ENCODE measurements at places on chromosomes 2 and 18.

GRCh38 chr2:49807689-49808088, 653.4 kb upstream of the FSHR start:
- H3K4me1 ChIP-seq, result no peaks in the 10 kb centered on the region
- no peak overlapping the region for H3K27ac ChIP-seq
- no peak overlapping the region for H3K4me3 ChIP-seq
- no peaks in the 10 kb centered on the region for H3K27me3 ChIP-seq
- H3K36me3 ChIP-seq, result no peaks in the 10 kb centered on the region

DNA sequence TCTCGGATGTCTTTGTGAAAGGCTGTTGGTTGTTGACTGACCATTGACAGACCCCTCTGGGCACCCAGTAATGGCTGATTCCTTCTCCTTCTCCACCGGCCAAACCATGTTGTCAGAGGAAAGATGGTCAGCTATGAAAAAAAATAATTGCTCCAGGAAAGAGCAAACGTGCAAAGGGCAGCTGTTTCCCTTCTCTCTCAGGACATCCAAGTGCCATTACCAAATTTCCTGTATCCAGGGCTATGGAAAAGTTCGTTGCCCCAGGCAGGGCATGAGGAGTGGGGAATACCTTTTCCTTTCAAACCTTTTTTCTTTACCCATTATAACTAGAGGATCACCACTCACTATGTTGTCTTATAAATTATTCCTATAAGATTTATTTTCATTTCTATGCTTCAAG, 321.5 kb upstream of the HNRNPA3 start:
- no peak overlapping the region for H3K27ac ChIP-seq
- no peak for DNase-seq
- peaks cover 5% of the 10 kb centered on the region for H3K27me3 ChIP-seq
- H3K36me3 ChIP-seq, result no peaks in the 10 kb centered on the region

- peak overlapping the region; percentile 95 for H3K27ac ChIP-seq
- peaks cover 5% of the 10 kb centered on the region for H3K36me3 ChIP-seq
- peak overlapping the region; percentile 17 for H3K4me3 ChIP-seq
- peaks cover 93% of the 10 kb centered on the region for H3K4me1 ChIP-seq
- peaks cover 28% of the 10 kb centered on the region for H3K27me3 ChIP-seq
Observed at GRCh38 chr2:136135921-136136906, 18.3 kb upstream of the CXCR4 start.

DNA sequence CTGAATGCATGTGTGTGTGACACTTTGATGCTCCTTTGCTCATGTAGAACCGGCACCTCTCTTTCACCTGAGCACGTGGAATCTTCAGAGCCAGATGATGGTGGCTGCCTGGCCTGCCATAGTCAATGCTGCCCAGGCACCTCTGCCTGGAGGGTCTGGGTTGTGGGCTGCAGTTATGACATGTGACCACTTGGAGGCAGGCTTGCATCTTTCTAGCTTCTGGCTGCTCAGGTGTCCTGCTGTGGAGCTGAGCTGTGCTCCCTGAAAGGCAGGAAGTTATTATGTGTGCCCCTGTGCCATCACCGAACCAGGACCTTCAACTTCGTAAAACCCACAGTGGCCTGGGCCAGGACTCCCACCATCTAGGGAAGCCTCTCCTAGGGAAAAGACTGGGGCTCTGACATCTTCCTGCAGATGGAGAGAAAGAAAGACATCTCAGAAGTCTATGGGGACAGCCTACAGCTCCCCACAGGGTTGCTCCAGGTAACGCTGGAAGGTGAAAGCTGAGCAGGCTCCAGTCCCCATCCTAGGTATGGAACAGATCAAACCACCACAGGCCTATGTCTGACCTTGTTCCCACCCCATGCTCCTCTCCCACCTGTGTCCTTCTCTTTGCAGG, 30.2 kb downstream of the PSD4 start:
- H3K27me3 ChIP-seq, result no peaks in the 10 kb centered on the region
- peak; percentile 84 for DNase-seq
- H3K36me3 ChIP-seq, result peaks cover 45% of the 10 kb centered on the region

GRCh38 chr2:74548285-74548899, 5.3 kb downstream of the LOXL3 start:
- H3K4me1 ChIP-seq, result peaks cover 18% of the 10 kb centered on the region
- H3K4me3 ChIP-seq, result peak overlapping the region; percentile 66
- no peak overlapping the region for H3K27ac ChIP-seq
- DNase-seq, result no peak

- peaks cover 14% of the 10 kb centered on the region for H3K27me3 ChIP-seq
- DNase-seq, result no peak
- H3K4me3 ChIP-seq, result no peak overlapping the region
- no peak overlapping the region for H3K27ac ChIP-seq
Observed at GRCh38 chr2:161273038-161273760, 35.0 kb upstream of the PSMD14 start.

- H3K27me3 ChIP-seq, result peaks cover 3% of the 10 kb centered on the region
- H3K4me1 ChIP-seq, result no peaks in the 10 kb centered on the region
- H3K36me3 ChIP-seq, result no peaks in the 10 kb centered on the region
- DNase-seq, result no peak
- H3K27ac ChIP-seq, result no peak overlapping the region
Observed at GRCh38 chr2:45055162-45055605, 45.9 kb upstream of the SIX2 start.

DNA sequence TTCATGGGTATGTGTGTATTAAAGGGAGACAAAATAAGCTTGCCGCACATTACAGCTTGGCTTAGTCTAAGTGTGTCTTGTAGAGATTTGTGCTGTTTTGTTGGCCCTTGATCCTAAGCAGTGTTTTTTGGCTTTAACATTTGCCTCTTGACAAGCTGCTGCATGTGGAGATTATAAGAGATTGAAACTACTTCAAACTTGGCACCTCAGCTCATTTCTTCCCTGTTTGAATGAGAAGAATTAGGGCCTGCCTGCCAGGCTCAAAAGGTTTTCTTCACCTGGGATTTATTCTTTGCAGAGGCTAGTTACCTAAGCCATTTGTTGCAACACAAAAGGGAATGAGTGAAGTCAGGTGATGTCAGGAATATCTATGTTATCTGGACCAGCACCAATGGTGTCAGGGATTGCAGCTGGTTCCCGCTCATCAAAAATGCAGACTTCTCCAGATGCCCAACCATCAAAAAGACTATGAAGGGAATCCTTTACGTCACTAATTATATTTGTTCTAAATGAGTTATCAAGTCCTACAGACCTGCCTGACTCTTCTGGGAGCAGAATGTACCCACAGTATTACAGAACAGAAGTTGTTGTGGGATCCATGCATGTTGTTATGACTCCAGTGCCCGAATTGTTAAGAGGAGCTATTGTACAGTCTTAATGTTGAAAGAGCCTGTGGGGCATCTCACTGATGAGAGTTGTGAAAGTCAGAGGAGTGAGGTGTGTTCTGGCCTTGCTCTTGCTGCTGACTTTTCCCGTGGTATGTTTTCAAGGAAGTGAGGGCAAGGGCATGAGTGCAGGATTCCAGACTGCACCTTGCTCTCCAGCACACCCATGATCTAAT, 31.0 kb downstream of the ABCA12 start:
- H3K27ac ChIP-seq, result no peak overlapping the region
- DNase-seq, result no peak
- no peaks in the 10 kb centered on the region for H3K4me1 ChIP-seq
- H3K27me3 ChIP-seq, result no peaks in the 10 kb centered on the region

- DNase-seq, result no peak
- peak overlapping the region; percentile 98 for H3K27ac ChIP-seq
- peaks cover 96% of the 10 kb centered on the region for H3K4me1 ChIP-seq
- no peak overlapping the region for H3K4me3 ChIP-seq
Observed at GRCh38 chr2:12504443-12504842, 212.3 kb upstream of the TRIB2 start.

- no peak overlapping the region for H3K27ac ChIP-seq
- no peak for DNase-seq
- no peak overlapping the region for H3K4me3 ChIP-seq
- H3K36me3 ChIP-seq, result peaks cover 1% of the 10 kb centered on the region
- peaks cover 4% of the 10 kb centered on the region for H3K4me1 ChIP-seq
Observed at GRCh38 chr2:20630967-20631366, 19.9 kb downstream of the HS1BP3 start.

- H3K27me3 ChIP-seq, result no peaks in the 10 kb centered on the region
- H3K4me3 ChIP-seq, result no peak overlapping the region
- no peaks in the 10 kb centered on the region for H3K4me1 ChIP-seq
- H3K36me3 ChIP-seq, result no peaks in the 10 kb centered on the region
- DNase-seq, result no peak
Observed at GRCh38 chr2:163255086-163255485, 416.5 kb upstream of the KCNH7 start.

DNA sequence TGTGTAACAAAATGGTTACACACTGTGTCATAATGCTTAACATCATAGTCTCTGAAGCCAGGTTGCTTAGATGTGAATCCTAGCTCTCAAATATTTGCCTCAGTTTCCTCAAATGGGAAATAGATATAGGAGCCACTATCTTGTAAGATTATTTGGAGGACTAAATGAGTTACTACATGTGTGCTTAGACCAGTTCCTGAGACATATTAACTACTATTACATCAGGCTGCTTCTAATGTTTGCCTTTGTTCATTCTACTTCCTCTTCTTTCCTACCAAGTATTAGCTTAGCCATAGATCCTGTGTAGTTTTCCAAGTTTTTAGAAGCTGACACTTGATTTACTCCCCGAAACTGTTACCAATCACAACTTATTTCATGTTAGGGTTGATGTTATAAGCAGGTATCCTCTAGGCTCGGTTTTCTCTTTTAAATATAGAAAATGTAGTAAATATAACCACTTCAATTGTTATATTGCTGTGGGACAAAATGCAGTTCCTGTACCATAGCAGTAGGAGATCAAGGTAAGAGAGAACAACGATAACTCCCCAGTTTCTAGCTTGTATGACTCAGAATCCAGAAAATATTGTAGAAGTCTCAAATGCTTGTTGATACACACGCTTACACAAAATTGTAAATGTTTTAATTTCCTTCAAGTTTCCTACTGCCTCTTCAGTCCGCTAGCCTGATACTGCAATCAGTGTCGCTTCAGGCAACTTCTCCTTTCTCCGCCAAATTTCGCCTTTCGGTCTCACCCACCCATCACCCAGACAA, 751 bp upstream of the DNAJC10 start:
- DNase-seq, result no peak
- no peak overlapping the region for H3K4me3 ChIP-seq
- H3K36me3 ChIP-seq, result no peaks in the 10 kb centered on the region
- peaks cover 9% of the 10 kb centered on the region for H3K4me1 ChIP-seq

GRCh38 chr2:46077522-46078107, 219.6 kb upstream of the EPAS1 start:
- H3K4me1 ChIP-seq, result peaks cover 7% of the 10 kb centered on the region
- H3K27ac ChIP-seq, result no peak overlapping the region
- no peaks in the 10 kb centered on the region for H3K27me3 ChIP-seq
- H3K4me3 ChIP-seq, result no peak overlapping the region

GRCh38 chr2:238325694-238326093, 5.4 kb downstream of the TRAF3IP1 start:
- no peak for DNase-seq
- no peak overlapping the region for H3K4me3 ChIP-seq
- no peaks in the 10 kb centered on the region for H3K27me3 ChIP-seq
- peaks cover 10% of the 10 kb centered on the region for H3K4me1 ChIP-seq
- no peak overlapping the region for H3K27ac ChIP-seq

DNA sequence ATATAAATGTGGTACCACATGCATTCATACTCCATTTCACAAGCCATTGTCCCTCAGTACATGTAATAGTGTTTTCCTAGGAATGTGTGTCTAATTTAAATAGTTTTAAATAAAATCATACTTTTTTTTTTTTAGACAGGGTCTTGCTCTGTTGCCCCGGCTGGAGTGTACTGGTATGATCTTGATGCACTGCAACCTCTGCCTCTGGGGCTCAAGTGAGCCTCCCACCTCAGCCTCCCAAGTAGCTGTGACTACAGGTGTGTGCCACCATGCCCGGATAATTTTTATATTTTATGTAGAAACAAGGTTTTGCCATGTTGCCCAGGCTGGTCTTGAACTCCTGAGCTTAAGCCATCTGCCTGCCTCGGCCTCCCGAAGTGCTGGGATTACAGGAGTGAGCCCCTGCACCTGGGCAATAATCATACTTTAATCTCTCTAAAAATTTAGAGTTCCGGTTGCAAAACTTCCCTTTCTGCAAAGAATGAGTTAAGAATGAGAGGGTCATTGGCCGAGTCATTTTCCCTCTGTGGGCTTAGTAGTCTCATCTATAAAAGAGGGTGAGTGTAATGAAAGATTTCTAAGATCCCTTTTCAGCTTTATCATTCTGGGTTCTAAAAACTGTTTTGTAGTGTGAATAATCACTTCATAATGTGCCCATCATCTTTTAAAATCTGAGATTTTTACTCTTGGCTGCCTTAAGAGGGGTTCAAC, 116.0 kb upstream of the PELI1 start:
- DNase-seq, result no peak
- peak overlapping the region; percentile 86 for H3K27ac ChIP-seq
- H3K4me1 ChIP-seq, result peaks cover 11% of the 10 kb centered on the region
- H3K4me3 ChIP-seq, result peak overlapping the region; percentile 61
- peaks cover 10% of the 10 kb centered on the region for H3K27me3 ChIP-seq

- H3K27ac ChIP-seq, result peak overlapping the region; percentile 30
- H3K4me1 ChIP-seq, result peaks cover 76% of the 10 kb centered on the region
- DNase-seq, result peak; percentile 22
- peaks cover 67% of the 10 kb centered on the region for H3K27me3 ChIP-seq
- peak overlapping the region; percentile 62 for H3K4me3 ChIP-seq
Observed at GRCh38 chr2:134670955-134671354, 47.8 kb downstream of the TMEM163 start.

DNA sequence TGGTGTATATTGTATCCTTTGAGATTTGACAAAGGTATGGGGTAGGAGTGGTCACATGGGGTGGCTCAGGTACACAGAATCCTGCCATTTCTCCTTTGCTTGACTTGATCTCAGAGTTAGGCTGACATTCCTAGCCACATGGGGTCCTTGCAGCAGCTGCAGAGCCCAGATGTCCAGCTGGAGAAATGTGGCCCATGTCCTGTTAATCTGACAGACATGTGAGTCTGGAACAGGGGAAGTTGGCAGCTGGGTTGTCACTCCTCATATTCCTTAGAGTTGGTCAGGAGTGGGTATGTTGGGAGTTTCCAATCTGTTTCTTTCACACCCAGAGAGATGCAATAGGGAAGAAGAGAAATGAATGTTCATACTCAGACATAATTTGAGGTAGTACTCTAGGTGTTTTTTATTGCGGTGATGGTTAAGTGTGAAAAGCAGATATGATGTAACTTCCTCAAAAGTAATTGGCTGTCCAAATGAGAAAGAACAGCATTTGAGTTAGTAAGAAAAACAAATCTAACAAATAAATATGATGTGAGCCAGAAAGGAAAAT, 402.6 kb upstream of the MEIS1 start:
- DNase-seq, result no peak
- H3K4me3 ChIP-seq, result no peak overlapping the region
- H3K27me3 ChIP-seq, result no peaks in the 10 kb centered on the region
- H3K36me3 ChIP-seq, result no peaks in the 10 kb centered on the region
- H3K27ac ChIP-seq, result no peak overlapping the region
- no peaks in the 10 kb centered on the region for H3K4me1 ChIP-seq

GRCh38 chr2:6325616-6326015, 540.1 kb downstream of the CMPK2 start:
- H3K27ac ChIP-seq, result no peak overlapping the region
- H3K4me1 ChIP-seq, result no peaks in the 10 kb centered on the region
- no peak for DNase-seq

GRCh38 chr2:43215673-43216255, 10.6 kb downstream of the ZFP36L2 start:
- no peak overlapping the region for H3K27ac ChIP-seq
- DNase-seq, result no peak
- peaks cover 16% of the 10 kb centered on the region for H3K36me3 ChIP-seq
- H3K4me3 ChIP-seq, result no peak overlapping the region
- no peaks in the 10 kb centered on the region for H3K27me3 ChIP-seq

Measured in activated naive CD4-positive, alpha-beta T cell treated with anti-CD3 and anti-CD28 coated beads, Interleukin-2, amount 10 ng/mL, durations not matched to agents 7 days and 5 days (primary cell).